ENCODE measurements at places on chromosomes 7 and 10.

DNA sequence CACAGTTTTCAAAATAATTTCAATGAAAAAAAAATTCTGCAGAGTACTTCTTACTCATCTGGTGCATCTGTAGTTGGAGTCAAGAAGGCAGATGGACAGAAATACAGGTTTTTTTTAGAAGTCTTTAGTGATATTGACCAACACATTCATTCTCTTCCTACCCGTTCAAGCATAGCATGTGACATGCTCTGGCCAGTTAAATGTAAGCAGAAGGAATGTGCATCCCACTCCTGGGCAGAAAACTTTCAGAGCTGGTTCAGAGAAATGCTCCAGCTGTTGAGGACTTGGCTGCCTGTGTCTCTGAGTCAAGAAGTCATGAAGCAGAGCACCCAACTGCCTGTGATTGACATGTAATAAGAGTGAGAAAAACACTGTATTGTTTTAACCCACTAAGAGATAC lies 665.3 kb upstream of the IGFBP3 start:
- no peak for DNase-seq

DNA sequence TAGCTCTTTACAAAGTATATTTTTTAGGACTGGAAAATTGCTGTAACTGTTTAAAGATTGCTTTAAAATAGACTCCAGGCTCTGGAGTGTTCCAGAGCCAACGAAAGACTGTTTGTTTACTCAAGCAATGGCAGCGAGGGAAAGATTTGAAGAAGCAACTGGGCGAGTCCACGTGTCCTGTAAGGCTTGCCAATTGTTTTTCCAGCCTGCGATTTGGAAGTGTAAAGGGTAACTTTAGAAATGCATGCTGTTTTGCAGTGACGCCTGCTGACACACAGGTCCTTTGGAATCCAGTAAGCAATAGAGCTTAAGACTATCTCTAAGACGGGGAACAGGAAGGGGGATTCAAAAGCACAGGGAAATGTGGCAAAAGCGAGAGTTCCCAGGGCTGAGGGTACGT lies 55.8 kb downstream of the TACC2 start:
- no peak for DNase-seq

GRCh38 chr10:4655406-4655805 lies 170.6 kb upstream of the AKR1E2 start:
- DNase-seq: no peak

DNA sequence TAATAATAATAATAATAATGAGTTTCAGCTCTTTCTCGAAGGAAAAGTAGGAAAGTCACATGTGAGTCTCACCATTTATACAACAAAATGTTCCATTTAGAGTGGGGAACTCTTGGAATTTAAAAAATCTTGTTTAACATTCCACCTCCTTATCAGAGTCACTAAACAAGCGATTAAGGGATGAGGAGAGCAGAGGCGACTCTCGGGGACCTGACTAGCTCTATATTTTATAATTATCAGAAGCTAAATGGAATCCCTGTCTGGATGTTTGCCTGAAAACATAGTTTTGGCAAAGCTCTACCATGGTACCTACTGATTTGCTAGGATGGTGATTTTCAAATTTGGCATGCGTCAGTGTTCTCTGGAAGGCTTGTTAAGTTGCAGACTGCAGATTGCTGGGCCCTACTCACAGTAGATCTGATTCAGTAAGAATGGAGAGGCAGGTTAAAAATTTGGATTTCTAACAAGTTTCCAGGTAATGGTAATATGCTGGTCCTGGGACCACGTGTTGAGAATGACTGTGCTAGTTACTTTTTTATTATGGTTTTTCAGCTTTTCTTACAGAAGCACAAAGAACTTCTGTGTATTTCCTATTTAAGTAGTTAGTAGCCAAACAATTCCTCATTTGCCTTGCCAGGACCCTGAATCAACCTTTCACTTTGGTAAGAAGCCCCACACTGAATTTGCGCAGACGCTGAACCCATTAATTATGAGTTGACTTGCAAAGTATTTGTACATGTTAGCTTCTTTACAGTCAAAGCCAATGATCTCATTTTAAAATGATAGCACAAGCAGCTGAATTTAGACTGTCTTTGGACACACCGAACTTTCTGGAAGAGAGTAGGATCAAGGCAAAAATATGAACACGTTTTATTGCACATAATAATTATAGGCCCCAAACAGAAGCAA lies 39.5 kb downstream of the CPED1 start:
- no peak for DNase-seq

DNA sequence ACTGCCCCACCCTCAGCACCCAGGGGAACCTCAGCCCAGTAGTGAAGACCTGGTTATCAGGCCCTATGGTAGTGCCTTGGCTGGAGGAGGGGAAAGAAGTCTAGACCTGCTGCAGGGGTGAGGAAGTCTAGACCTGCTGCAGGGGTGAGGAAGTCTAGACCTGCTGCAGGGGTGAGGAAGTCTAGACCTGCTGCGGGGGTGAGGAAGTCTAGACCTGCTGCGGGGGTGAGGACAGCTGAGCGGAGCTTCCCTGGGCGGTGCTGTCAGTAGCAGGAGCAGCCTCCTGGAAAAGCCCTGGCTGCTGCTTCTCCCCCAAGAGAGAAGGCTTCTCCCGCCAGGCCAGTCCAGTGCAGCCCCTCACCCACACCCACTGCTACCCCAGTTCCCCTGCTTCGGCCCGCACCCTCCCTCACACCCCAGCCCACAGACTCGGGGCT lies 6.3 kb downstream of the NOS3 start:
- DNase-seq: no peak

DNA sequence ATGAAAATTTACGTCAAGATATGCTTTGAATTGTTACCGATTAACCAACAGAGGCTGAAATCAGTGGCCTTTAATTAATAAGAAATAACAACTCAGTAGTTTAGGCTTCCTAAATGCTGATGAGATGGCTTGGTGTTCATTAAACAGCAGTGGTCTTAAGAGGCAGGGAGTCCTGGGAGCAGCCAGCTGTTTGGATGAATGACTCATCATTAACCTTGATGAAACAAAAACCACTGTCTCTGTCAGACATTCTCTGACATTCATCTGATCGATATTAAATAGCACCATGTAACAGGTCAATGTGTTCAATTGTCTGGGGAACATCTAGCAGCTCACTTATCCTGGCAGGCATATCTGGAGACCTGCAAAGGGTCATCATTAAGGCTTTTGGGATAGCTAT lies 234.2 kb upstream of the LRRN3 start:
- no peak for DNase-seq

DNA sequence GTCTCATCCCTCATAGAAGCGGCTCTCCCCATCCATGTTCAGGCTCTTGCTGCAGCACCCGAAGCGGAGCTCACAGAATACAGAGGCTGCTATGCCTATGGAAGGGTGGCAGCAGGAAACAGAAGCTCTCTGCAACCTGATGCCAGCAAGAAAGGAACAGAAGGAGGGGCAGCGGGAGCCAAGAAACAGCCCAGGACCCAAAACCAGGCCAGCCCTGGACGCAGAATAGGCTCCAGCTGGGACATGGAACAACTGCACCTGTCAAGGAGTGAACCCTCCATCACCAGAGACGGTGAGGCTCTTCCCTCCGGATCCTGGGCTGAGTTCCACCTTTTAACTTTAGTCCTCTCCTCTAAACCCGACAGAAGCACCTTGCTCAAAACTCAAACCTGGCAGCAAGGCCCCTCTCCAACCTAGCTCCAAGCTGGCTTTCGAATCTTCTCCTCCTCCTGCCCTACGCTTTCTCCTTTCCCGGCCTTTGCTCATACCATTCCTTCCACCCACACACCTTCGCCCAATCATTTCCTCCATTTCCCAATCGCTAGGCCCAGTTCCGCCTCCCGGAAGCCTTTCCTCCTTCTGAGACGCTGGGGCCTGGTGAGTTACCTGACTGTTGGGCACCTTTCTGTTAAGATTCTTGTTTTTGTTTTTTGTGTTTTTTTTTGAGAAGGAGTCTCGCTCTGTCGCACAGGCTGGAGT lies 122.8 kb upstream of the ZNF92 start:
- DNase-seq: no peak

DNA sequence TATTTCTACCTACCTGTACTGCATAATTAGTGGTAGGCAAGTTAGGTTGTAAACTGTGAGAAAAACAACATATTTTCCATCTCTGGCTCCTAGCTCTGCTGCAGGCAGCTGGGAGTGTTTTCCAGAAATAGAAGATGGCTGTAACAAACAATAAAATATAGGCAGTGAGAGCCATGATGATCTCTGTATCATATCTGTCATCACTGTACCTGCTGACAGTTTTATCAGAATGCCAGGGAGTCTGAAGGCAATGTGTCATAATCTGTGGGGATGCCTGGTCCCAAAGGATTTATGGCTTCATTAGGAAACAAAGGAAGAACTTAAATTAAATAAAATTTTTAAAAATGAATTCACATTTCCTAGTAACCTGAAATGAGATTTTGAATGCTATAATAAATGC lies 160.9 kb upstream of the SMIM30 start:
- DNase-seq: no peak
